NCI-H2029 treated with DMSO at 0.1 percent for 48 hours (cell line): ENCODE measurements at places on chromosomes 5 and 9.

- no peak for DNase-seq
Measured at GRCh38 chr9:89347651-89348050, 29.4 kb downstream of the SECISBP2 start.

DNA sequence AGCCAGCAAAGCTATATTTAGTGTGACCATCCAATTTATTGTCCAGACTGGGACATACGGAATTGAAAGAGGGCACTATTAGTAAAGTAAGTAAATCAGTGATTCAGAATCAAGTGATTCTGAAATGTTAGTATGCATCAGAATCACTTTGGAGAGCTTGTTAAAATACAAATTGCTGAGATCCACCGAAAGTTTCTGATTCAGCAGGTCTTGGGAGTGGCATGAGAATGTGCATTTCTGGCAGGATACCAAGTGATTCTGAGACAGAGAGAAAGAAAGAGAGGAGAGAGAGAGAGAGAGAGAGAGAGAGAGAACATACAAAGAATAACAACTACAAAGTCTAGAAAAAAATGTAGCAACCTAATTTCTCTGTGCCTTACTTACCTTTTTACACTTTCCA, 65.4 kb upstream of the ASTN2 start:
- no peak for DNase-seq

DNA sequence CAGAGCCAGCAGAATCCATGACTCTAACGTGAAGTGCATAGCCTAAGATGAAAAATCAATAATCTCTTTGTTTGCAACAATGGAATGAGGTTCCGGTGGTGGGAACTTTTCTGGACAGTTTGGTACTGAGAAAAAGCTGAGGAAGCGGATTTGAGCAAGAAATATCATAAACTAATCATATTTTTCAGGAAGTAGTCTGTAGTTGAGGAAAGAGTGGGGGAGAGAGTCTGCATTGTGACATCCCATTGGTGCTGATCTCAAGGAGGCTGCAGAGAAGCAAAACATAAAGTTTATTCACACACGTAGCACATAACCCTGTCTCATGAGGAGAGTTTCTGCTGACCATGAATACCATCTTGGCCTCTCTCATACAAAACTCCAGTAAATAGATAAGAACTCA, 15.8 kb upstream of the FCHO2 start:
- DNase-seq = no peak

DNA sequence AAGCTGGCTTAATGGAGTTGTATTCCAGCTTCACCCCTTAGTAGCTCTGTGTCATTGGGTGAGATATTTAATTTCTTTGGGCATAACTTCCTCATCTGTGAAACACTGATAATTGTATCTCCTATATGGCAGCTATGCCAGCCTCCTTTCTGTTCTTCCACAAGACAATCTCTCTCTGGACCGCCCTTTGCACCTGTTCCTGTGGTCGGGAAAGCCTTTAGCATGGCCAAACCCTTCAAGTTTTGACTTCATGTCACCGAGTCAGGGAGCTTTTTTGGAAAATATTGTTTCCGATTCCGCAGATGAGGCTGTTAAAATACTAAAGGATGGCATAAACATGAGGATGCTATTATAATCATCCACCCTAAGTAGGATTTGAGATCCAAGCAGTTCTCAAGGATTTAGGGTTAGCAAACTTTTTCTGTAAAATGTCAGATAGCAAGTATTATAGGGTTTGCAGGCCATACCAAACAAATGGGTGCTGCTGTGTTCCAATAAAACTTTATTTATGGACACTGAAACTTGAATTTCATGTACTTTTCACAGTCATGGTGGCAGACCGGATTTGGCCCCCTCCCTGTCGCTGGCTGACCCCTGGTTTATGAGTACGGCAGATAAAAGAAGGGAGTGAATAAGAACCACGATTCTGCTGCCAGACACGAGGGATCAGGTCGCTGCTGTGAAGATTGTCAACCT, 695 bp upstream of the NDFIP1 start:
- DNase-seq = no peak

DNA sequence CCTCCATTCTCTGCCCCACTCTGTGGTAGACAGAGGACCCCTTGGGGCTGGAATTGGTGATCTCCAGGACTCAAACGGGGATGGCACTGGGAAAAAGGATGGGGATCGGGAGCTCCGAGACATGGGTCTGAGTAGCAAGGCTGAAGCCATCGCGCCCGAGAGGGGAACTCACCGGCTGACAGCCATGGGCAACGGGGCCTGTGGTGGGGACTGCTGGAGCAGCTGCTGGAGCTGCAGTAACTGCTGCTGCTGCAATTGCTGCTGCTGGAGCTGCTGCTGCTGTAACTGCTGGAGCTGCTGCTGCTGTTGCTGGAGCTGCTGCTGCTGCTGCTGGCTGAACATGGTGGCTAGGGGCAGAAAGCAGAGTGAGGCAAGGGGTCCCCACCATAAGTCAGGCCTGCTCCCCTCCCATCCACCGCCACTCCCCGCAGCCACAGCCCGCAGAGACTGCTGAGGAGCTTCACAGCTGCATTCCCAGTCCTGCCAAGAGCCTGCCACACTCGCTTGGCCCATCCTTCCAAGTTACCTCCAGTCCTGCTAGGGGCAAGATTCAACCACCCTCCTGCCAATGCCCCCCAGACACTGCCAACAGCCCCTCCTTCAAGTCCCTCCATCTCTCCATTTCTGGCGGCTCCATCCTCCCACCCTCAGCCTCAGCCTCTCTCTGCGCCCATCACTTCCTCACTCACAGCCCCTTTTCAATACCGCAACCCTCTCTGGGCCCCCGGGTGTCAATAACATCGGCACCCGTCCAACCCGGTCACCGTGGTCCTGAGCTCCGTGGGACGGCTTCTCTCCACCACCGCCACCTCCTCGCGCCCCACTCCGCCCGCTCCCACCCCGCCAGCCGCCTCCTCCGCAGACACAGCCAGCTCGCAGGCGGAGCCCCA, 611 bp downstream of the CIZ1 start:
- no peak for DNase-seq

DNA sequence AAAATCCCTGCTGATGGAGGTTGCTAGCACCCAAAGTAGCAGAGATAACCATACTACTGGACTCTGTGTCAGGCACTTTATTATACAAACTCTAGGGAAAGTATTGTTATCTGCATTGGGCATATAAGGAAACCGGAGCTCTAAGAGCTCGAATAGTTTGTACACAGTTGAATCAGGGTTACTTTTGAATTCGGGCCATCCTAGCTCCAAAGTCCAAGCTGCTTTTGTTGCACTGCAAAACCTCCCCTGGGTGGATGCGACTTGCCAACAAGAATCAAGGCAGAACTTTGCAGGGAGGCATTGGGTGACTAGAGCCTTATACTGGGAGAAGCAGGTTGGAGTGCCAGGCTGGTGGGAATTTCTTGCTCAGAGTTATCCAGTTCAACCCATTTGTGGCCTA, 435.1 kb downstream of the SPATA31D1 start:
- no peak for DNase-seq

DNA sequence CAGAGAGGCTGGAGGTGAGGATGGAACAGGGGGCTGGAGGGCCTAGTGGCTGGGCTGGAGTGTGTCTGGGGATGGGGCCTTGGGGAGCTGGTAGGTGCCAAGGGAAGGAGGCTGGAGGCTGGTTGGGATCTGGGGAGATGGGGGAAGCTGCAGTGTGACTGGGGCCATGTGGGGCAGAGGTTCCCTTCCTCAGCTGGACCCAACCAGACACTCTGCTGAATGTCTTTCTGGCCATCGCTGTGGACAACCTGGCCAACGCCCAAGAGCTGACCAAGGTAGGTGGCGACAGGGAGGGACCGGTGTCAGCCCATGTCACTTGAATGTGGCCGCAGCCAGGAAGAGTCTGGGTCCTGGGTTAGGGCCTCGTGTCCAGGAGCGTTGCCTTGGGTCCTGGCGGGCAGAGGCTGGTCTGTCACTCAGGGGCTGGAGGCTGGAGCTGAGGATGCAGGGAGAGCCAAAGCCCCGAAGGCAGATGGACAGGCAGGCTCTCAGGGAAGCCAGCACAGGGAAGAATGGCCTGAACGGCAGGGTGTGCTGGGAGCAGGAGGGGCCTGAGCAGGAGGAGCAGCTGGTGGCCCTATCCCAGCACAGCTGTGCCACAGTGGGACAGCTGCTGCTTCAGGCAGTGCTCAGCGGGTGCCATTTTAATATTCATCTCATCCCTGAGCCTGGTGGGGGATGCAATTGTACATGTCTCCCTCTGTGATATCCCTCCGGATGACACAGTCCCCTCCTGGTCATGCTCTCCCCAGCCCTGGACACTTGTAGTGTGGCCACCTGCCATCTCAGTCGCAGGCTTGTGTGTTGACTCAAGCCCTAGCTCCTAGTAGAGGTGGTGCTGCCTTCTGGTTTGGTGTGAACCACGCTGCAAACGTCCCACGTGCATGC, 132.5 kb downstream of the CACNA1B start:
- no peak for DNase-seq

DNA sequence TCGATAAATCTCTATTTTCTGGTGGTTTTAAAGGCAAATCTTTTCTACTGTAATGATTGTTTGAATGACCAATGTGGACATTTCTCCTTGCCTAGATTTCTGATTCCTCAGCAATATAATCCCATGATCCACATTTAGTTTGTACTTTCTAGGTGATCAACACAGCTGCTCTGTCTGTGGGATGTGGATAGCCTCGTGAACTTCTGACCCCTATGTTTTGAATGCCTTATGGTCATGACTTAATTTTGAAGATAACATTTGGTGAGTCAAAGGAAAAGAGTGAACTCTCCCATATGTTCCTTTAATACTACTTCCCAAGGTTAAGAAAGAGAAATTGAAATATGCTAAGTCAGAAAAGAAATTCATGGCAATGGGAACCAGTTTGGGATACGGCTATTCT, 147.5 kb downstream of the CAVIN4 start:
- DNase-seq = no peak

DNA sequence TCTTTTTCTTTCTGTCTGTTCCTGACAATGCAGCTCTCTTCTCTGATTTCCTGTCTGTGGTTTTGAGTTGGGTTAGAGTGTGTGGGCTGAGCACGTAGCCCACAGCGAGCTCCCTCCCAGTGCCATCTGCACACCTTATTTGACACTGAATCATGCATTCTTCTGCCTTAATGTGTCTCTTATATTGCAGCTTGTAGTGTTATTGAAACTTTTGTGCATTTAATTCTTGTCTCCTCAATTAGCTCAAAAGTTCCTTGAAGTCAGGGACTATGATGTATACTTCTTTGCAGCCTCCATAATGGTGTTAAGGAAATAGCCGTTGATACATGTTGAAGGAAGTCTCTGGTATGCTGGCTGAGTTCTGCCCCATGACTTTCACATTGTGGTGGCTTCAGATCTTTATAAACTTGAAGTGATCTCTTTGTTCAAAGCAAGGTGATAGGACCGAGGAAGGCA, 576.2 kb upstream of the CLINT1 start:
- DNase-seq = no peak

- no peak for DNase-seq
Measured at GRCh38 chr9:113665064-113665463, 201.5 kb downstream of the RGS3 start.

DNA sequence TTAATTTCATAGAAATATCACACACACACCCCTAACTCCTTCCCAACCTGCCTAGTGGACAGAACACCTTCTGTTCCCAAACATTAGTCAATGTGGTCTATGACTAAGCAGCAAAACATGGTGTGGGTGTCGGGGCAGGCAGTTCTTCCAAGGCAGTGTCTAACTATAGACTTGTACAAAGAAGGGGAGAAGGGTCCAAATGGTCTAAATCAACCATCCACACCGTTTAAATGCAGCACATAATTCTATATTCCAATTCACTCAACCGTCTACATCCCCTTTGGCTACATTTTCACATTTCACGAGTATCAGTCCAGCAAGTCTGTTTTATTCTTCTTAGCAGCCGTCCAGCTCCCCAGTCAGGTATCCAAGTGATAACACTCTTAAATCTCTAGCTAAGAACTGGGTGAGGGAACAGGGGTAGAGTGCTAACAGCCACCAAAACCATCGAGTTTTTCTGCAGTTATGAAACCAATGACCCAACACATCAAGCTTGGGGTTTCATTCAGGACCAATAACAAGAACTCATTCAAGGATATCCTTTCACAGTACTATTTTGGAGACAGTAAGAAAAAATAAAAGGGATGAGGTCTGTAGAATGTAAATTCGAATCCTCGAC, 3.3 kb downstream of the ZNF608 start:
- DNase-seq = no peak

- no peak for DNase-seq
Measured at GRCh38 chr9:95383185-95383676, 65.7 kb upstream of the FANCC start.

- DNase-seq = no peak
Measured at GRCh38 chr5:157504053-157504452, 44.0 kb downstream of the NIPAL4 start.

GRCh38 chr5:60611099-60611740, 88.7 kb downstream of the DEPDC1B start:
- no peak for DNase-seq

DNA sequence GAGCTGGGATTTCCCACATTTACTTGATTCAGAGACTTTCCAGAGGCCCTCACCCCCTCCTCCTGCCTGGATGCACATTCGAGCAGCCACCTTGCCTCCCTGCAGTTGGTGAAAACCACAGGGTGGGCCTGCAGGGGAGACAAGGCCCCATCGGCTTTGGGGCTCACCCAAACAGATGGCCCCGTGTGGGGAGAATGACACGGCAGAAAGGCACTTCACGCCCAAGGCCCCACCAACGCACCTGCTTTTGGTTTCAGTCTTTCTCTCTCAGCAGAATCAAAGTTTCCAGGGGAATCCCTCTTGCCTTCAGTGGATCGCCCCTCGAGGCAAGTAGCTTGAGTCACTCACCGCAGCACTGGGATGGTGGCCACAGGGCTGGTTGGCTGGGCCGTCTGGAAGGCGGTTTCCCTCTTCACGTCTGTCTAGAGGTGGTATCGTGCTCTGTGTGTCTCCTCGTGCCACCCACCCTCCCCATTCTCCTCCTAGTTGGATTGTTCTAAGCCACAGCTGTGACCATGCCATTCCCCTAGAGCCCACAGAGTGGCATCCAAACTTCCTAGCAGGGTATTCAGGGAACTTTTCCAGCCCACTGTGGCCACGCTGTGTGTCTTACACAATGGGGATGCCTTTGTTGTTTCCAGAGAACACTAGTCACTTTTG, 31.8 kb downstream of the SEC61B start:
- no peak for DNase-seq

DNA sequence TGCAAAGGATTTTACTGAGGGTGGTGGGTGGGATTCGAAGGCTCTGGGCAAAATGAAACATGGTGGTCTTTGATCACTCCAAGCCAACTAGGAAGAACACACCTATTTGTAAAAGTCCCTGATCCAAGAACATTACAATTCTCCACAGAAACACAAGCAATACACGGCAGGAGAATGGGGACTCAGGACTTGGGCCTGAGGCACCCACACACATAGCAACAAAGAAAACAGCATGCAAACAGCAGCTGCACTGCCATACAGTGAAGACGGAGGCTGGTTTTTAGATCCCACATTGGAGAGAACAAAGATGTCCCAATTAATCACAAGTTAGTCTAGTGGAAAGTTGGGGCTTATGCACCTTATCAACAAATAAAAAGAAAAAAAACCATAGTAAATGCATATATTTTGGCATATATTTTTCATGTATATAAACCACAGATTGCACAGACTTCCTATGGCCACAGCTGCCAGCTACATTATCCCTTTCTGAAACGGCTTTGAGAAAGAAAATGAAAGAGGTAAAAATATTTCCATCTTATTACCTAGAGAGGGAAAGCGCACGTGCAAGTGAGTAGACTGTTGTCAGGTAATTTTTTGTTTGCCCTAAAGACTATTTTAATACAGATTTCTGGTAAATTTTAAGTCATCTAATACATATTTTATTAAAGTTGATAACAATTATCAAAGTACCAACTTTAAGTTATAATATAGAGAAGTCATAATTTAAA, 410.9 kb downstream of the BNC2 start:
- no peak for DNase-seq

- DNase-seq = no peak
Measured at GRCh38 chr5:179307013-179307800, 38.1 kb downstream of the ADAMTS2 start.

GRCh38 chr5:9644630-9645029, 14.5 kb upstream of the TAS2R1 start:
- DNase-seq = no peak
